ENCODE measurements at places on chromosomes 2 and 18. TPM values are rescaled to one million over a fixed set of nuclear protein-coding genes. Genes with fewer than 3 reads are reported as not detected.

The SLC11A1 gene
- 0.43 TPM for total RNA-seq

The IL1R1 gene
- 0.46 TPM for total RNA-seq

The TBC1D8 gene
- 21.8 TPM for total RNA-seq

The LYPD6 gene
- total RNA-seq, result 8.9 TPM

The APCDD1 gene
- 3.0 TPM for total RNA-seq

The PRSS56 gene
- total RNA-seq, result not detected

The WDR35 gene
- total RNA-seq, result 22.6 TPM

The ACADL gene
- total RNA-seq, result 0.34 TPM

The GEN1 gene
- 19.2 TPM for total RNA-seq

The PDE1A gene
- 0.15 TPM for total RNA-seq

The MC4R gene
- not detected for total RNA-seq

All from H1 (cell line).